ENCODE measurements at places on chromosomes 5 and 9. TPM values are rescaled to one million over a fixed set of nuclear protein-coding genes. Genes with fewer than 3 reads are reported as not detected.

- DNase-seq: peak; percentile 81
Measured at GRCh38 chr5:76082772-76083554, at the start of gene SV2C. SV2C (plus strand) TSS chr5:76083383; CDS start chr5:76131751, 48,368 bp downstream.

RIC1 gene
- 19.9 TPM for total RNA-seq

GRCh38 chr9:82252116-82252515, 263.5 kb downstream of the SPATA31D1 start:
- no peak for DNase-seq

GRCh38 chr9:137087409-137087925, 682 bp downstream of the MAN1B1 start:
- DNase-seq: no peak
